Esophagus squamous epithelium (tissue), 5 donors: ENCODE measurements at places on chromosomes 1 and 21. TPM values are rescaled to one million over a fixed set of nuclear protein-coding genes. Genes with fewer than 3 reads are reported as not detected.

GRCh38 chr1:33338048-33338439 lies 17.1 kb upstream of the A3GALT2 start:
- peak overlapping the region; percentile 99 for H3K27ac ChIP-seq
- H3K36me3 ChIP-seq, result no peaks in the 10 kb centered on the region

GRCh38 chr1:106975944-106976343 lies 80.5 kb upstream of the PRMT6 start:
- no peak for DNase-seq
- H3K27ac ChIP-seq, result no peak overlapping the region
- H3K4me3 ChIP-seq, result no peak overlapping the region

Gene PIK3R3
- 6.6 TPM for total RNA-seq

DNA sequence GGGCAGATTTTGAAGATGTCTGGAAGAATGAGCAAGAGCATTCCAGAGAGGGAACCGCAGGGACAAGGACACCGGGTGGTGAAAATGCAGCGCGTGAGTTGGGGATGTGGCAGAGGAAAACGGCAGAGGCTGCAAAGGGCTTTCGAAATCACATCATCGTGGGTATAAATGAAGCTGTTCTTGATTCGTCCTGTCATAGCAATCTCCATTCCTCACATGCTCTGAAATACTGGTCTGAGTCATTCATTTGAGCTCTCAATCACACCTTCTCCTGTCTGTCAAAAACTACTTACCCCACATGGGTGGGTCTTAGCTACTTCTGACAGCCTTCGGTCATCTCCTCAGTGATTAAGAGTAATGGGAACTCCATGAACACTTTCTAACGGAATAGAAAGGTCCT lies 81.5 kb downstream of the ERG start:
- no peak overlapping the region for H3K4me3 ChIP-seq
- no peak for DNase-seq
- H3K27ac ChIP-seq, result no peak overlapping the region
- no peaks in the 10 kb centered on the region for H3K4me1 ChIP-seq
- no peaks in the 10 kb centered on the region for H3K36me3 ChIP-seq

Gene NBPF6
- total RNA-seq, result not detected

- no peak for DNase-seq
- no peaks in the 10 kb centered on the region for H3K27me3 ChIP-seq
- H3K4me3 ChIP-seq, result no peak overlapping the region
- no peaks in the 10 kb centered on the region for H3K4me1 ChIP-seq
- peaks cover 3% of the 10 kb centered on the region for H3K36me3 ChIP-seq
- no peak overlapping the region for H3K27ac ChIP-seq
These were observed 14.6 kb downstream of the XKR8 start for GRCh38 chr1:27974417-27974781.

DNA sequence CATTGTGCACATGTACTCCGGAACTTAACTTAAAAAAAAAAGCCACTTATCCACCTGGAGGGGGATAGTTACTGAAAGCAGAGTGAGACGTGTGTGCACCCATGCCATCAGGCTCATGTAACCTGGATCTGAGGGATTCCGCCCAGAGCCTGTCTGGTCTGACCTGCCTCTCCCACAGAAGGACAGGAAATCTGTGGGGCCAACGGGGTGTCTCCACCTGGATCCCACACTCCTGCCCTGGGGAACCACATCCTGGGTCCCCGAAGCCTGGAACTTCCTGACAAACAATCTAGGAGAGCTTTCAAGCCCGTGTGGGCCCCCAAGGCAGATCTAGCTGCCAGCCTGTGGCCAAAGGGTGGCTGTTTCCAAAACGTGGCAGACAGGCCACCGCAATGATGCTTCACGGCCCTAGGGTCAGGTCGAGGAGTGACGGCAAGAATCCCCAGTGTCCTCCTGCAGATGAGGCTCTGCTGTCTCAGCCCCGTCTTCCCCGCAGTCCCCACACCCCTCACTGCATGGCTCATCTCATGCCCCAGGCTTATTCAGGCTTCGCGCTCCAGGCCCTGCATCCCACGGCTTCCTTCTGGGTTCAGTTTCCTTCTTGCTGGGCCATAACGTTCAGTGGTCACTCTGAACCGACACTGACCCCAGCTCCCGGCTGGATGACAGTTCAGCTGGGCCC lies 21.0 kb upstream of the PCBP3 start:
- no peak overlapping the region for H3K27ac ChIP-seq
- no peak overlapping the region for H3K4me3 ChIP-seq
- no peak for DNase-seq

GRCh38 chr1:9180111-9180819 lies 51.4 kb upstream of the GPR157 start:
- no peaks in the 10 kb centered on the region for H3K36me3 ChIP-seq
- H3K27me3 ChIP-seq, result no peaks in the 10 kb centered on the region
- peak overlapping the region; percentile 79 for H3K4me3 ChIP-seq
